Adipose tissue (tissue), 3 donors: ENCODE measurements at places on chromosomes 1 and 21. TPM values are rescaled to one million over a fixed set of nuclear protein-coding genes. Genes with fewer than 3 reads are reported as not detected.

Gene LRRC71
- 0.03 TPM for polyA plus RNA-seq

Gene LAX1
- polyA plus RNA-seq, result 0.24 TPM

Gene GJB5
- polyA plus RNA-seq, result not detected

Gene DDR2
- polyA plus RNA-seq, result 26.4 TPM

Gene GPR153
- polyA plus RNA-seq, result 12.3 TPM

Gene IGFN1
- 13.3 TPM for polyA plus RNA-seq

Gene SIM2
- 0.51 TPM for polyA plus RNA-seq

Gene SPTA1
- polyA plus RNA-seq, result not detected

Gene TLCD4
- 1.9 TPM for polyA plus RNA-seq

Gene NID1
- 25.8 TPM for polyA plus RNA-seq

Gene SPATA46
- not detected for polyA plus RNA-seq

Gene STX12
- polyA plus RNA-seq, result 47.5 TPM

Gene KCNJ15
- 6.6 TPM for polyA plus RNA-seq

Gene FAM163A
- polyA plus RNA-seq, result 0.22 TPM

Gene FAM72D
- 0.06 TPM for polyA plus RNA-seq

Gene OR2T2
- not detected for polyA plus RNA-seq

Gene PTPN22
- 0.60 TPM for polyA plus RNA-seq

Gene ABCG1
- 3.4 TPM for polyA plus RNA-seq

Gene KCNE2
- polyA plus RNA-seq, result 0.56 TPM

Gene F13B
- polyA plus RNA-seq, result not detected

Gene BACE2
- polyA plus RNA-seq, result 18.3 TPM

Gene ADAM30
- not detected for polyA plus RNA-seq

Gene TRIM63
- 0.11 TPM for polyA plus RNA-seq

Gene HTR1D
- polyA plus RNA-seq, result 0.02 TPM

Gene SPRR2B
- not detected for polyA plus RNA-seq

Gene SEC16B
- polyA plus RNA-seq, result 8.2 TPM

Gene CHAF1B
- polyA plus RNA-seq, result 0.79 TPM

Gene CRABP2
- 31.3 TPM for polyA plus RNA-seq

Gene IL22RA1
- 200 TPM for polyA plus RNA-seq

Gene TLR5
- 4.2 TPM for polyA plus RNA-seq

Gene SPOCD1
- polyA plus RNA-seq, result 0.18 TPM

Gene OR2G6
- polyA plus RNA-seq, result not detected

Gene ST6GALNAC3
- 8.8 TPM for polyA plus RNA-seq

Gene PYHIN1
- 0.67 TPM for polyA plus RNA-seq

Gene DHRS3
- polyA plus RNA-seq, result 92.1 TPM

Gene HSF2BP
- 0.34 TPM for polyA plus RNA-seq

Gene OR2L3
- not detected for polyA plus RNA-seq

Gene OR2T35
- polyA plus RNA-seq, result not detected

Gene B3GALT2
- polyA plus RNA-seq, result 0.13 TPM

Gene AKNAD1
- polyA plus RNA-seq, result 0.22 TPM
